ENCODE measurements at places on chromosomes 6 and 20.

GRCh38 chr6:142642651-142643050 is 302.3 kb downstream of the HIVEP2 start:
- DNase-seq = no peak

GRCh38 chr6:50030350-50030749 is 8.6 kb upstream of the DEFB110 start:
- no peak for DNase-seq

GRCh38 chr6:130132286-130132701 is 90.5 kb downstream of the SAMD3 start:
- DNase-seq = peak; percentile 91

- DNase-seq = no peak
Observed at GRCh38 chr6:41964201-41964887, 22.7 kb upstream of the CCND3 start.

GRCh38 chr20:9609887-9610502 is 95.6 kb downstream of the LAMP5 start:
- DNase-seq = peak; percentile 1

DNA sequence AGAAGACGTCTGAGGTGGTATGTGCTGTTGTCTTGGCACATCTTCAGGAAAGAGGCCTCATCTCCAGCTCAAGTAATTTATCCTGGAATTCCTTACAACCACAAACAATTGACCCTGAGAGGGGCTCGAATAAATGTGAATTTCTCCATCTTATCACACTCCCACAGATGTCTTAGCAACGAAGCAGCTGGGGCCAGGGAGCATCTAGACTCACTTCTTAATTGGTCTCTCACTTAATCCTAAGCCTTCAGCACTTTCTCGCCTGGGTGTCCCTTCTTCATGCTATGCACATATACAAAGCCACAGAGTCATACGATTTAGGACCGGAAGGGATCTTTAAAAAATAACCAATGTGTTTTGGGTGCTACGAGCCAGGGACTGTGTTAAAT is 27.1 kb downstream of the PCK1 start:
- DNase-seq = no peak

DNA sequence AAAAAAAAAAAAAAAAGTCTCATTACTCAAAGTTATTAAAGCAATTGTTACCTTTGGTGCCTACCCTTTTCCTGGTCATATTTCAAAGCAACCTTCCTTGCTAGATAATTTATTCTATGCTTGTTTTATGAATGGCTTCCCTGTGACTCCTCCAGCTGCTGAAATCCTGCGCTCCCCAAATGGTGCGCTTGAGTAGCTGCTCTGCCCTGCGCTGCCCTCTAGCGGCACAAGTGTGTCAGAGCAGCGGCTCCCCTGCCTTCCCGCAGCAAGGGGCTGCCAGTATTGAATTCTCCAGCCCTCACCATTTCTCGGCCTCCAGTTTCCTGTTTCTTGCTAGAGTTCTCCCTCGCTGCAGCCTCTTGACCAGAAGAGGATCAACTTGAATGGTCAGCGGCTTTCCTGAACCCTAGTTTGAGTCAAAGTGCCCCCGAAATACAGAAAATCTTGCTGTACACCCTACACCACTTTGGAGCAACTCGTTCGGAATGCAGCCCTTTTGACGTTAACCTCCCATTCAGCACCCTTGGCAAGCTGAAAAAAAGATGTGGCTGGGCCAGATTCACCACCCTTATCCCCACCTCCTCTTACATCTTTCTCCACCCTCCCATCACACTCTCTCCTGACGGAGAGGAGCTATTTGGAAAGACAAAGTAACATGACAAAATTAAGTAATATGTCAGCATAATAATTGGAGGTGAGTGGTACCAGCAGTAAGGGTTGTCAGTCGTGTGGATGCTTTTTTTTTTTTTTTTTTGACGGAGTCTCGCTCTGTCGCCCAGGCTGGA is 60.4 kb upstream of the KLHL31 start:
- peak; percentile 74 for DNase-seq

DNA sequence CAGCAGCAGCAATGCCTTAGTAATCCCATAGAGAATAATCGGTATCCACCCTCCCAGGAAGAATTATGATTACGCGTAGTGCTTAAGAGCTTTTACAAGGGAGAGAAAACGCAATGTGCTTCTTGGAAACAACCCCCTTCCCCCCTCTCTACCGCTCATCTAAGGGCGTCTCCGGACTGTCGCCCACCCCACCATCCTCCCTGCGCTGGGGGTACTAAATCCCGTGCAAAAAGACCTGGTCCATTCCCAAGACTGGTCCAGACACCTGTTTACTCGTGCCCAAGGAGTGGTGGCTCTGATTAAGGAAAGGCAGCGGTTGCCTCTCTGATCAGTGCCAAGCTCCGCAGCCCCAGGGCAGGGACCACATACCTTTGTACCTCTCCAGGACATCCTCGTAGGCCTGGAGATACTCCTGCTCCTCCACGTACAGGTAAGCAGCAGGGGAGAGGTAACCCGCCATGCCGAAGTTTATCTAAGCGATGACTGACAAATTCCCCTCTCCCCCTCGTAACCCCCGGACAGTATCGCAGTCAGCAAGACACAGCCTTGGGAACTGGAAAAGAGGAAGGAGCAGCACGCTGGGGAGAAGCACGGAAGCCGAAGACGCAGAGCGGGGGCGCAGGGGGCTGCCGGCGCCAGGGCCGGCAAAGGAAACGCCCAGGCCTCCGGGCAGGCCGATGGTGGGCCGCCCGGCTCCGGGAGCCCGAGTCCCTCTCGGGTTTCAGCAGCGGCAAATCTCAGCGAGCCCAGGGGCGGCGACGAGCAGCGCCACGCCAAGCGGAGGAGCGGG is 112.0 kb upstream of the BEND6 start:
- DNase-seq = no peak

DNA sequence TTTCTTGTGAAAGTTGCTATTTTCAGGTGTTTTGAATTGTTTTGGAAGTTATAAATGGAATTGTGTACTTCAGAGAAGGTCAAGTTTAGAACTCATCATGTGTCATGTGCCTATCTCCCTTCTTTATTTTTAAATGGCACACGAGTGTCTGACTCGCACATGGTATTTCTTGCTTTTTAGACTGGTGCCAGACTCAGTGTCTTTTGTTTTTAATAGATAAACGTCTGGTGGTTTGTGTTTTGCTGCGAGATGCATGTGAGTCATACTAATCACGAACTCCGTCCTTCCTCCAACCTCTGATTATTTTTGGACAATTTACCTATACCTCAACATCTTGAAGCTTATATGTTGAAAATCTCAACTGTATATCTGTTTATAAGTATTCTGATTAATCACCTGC is 292.1 kb downstream of the CDKAL1 start:
- no peak for DNase-seq

GRCh38 chr20:57250607-57251343 is 15.7 kb downstream of the BMP7 start:
- DNase-seq = no peak

GRCh38 chr6:28551891-28552666 is 26.4 kb downstream of the GPX5 start:
- DNase-seq = no peak

DNA sequence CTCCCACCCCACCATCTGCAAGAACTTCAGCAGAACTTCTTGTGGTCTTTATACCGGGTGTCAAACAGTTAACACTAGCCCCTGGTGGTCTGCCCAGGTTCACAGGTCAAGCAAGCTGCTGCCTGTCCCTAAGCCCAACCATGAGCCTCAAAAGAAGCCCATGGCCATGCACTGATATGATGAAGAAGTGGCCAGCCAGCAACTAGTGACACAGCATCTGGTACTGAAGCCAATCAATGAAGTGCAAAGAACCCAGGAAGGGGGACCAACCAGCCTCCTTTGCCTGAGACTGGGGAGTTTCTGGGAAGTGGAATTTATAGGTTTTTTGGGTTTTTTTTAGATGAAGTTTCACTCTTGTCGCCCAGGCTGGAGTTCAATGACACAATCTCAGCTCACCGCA is 127.8 kb downstream of the MAFB start:
- no peak for DNase-seq

GRCh38 chr20:21513881-21514540 is at the start of gene NKX2-2:
Gene NKX2-2 (minus strand): TSS chr20:21514064. CDS start chr20:21513669, 395 bp downstream.
- no peak for DNase-seq

- DNase-seq = no peak
Observed at GRCh38 chr6:112831022-112831421, 483.9 kb downstream of the RFPL4B start.

DNA sequence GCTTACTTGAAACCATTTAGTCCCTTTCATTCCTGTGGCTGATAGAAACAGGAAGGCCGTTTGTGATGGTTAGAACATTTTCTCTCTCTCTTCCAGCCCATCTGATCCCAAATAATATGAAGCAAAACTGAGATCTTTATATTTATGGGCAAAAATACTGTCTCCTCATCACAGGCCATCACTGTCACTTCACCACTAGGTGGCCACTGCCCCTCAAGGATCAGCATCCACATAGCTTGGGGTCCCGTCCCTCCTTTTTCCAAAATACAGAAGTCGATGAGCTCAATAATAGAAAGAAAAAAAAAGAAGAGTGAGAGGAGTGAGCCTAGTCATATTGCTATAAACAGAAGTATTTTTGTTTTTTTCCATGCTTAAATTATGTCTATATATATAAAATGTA is 46.4 kb upstream of the LAMP5 start:
- no peak for DNase-seq

DNA sequence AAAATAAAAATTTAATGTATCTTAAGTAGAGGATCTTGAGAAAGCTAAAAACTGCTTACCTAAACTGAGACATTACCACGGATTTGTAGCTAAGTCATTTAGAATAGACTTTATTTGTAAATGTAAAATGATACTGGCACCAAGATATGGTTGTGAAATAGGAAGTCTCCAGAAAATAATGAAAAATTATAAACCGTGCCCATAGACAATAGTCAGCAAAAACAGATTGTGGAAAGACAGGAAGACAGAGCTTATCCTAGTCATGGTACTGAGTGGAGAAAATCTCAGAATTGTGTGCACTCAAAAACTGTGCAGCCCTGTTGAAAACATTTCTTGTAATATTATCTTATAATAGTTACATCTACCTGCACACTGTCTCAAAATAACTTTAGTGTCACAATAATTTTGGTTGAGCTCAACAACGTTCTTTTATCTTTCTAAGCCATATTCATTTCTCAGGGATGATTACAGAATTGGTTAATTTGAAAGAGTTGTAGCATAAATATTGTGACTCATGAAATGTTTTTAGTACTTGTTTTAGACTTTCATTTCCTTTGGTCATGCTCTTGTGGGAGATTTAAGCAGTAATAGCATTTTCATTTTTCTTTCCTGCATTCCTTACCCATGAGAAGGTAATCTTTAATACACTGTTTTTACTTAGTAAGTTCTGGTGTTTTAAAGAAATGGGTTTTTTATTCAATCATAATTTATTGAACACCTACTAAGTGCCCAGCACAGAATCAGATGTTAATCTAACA is 174.5 kb downstream of the SOX4 start:
- DNase-seq = no peak

GRCh38 chr20:23156842-23157423 is 70.8 kb upstream of the CD93 start:
- no peak for DNase-seq

DNA sequence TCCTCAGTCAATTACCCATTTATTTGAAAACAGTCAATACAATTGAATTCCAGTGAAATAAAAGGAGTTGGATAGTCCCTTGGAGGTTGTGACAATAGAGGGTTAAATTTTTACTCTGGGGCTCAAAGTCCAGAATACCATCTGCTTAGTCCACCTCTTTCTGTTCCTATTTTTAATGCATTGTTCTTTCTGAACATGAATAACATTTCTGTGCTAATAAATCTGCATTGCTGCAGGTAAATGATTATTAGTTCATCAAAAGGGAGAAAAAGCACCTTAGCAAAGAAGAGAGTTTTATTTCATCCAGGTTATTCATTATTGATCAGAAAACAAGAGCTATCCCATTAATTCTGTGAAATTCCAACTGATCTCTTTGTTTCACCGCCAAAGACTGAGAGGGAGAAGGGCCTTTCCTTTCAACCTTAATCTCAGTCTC is 166.1 kb upstream of the OLIG3 start:
- no peak for DNase-seq

DNA sequence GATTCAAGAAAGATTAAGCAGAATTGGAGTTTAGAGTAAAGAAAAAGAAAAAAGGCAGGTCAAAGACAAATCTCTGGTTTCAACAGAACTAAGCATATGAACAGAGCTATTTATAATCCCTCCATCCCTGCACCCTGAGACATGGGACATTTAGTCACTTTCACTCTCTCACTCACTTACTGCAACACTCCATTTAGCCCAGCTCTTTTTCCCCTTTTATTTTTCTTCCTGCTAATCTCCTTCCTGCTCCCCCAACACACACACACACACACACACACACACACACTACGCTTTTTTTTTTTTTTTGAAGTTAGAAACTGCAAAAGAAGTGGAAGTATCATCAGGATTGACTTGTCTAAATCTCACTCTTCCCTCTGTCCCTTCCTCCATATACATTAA is 45.1 kb upstream of the TBC1D7 start:
- no peak for DNase-seq

- DNase-seq = no peak
Observed at GRCh38 chr6:96907498-96907897, 9.8 kb upstream of the NDUFAF4 start.

DNA sequence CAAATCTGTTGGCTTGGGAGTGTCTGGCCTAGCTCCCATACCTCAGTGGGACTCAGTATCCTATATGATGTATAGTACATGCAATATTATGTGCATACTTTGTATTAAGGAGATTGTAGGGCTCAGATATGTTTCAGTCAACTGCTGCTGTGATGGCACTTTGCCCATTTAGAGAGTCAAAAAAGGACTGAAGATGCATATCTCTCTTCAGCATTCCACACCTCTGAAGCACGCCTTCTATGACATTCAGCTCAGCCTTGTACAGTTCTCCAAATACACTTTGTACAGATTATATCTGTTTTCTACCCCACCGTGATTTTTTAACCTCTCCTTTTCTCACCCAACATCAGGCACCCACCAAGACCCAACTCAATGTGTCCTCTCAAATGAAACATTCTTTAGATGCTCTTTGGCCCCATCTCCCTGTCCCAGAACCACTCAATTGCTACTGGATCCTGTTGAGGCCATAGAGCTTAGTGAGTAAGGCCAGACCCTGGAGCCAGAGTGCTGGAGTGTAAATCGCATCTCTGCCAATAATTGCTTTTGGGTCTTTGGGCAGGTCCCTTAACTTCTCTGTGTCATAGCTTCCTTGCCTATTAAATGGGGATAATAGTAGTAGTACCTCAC is 15.6 kb downstream of the ENPP1 start:
- DNase-seq = no peak

GRCh38 chr6:158050955-158051354 is 69.3 kb downstream of the SYNJ2 start:
- no peak for DNase-seq

DNA sequence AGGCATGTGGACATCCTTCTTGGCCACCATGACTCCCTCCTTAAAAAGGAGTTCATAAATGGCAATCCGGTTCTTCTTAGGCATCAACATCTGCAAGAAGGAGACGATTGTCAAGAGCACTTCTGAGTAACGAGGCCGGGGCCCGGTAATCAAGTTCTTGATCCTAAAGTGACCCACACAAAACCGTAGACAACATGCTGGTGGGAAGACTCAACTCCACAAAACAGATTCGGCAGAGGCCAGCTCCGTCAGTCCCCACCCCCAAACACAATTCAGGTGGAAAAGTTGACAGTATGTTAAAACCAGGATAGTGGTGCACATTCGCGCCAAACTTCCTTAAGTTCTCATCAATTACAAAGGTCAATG is 754 bp downstream of the RPS10 start:
- no peak for DNase-seq
